Ureter (tissue), 1 donor: ENCODE measurements at places on chromosomes 2 and 18. TPM values are rescaled to one million over a fixed set of nuclear protein-coding genes. Genes with fewer than 3 reads are reported as not detected.

- DNase-seq, result no peak
Measured at GRCh38 chr2:145431181-145431951, 911.4 kb upstream of the ZEB2 start.

VWC2L gene
- total RNA-seq, result not detected

RFX8 gene
- not detected for total RNA-seq

- no peak for DNase-seq
Measured at GRCh38 chr2:60832621-60833020, 48.8 kb upstream of the REL start.

DNA sequence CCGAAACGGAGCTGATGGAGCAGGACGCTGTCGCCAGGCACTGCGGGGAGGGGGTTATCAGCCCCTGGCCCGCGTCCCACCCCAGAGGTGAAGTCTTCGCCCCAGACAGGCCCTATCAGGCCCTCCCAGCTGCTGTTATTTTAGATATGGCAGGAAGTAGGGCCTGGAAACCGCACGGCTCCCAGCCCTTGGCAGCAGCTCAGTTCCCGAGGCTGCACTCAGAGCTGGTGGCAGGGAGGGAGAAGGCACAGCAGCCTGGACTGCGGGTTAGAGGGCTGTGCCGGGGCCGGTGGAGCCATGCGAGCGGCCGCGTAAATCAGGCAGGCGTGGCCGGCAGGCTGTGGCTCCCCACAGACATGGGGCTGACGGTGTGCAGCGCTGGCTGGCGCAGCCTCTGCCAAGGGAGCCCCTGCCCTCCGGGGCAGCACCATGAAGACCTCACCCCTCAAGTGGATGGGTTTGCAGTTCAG, 111.4 kb downstream of the NFATC1 start:
- DNase-seq, result no peak

ZNF521 gene
- 11.6 TPM for total RNA-seq

- no peak for DNase-seq
Measured at GRCh38 chr18:70499218-70499691, 210.4 kb downstream of the SOCS6 start.

DNA sequence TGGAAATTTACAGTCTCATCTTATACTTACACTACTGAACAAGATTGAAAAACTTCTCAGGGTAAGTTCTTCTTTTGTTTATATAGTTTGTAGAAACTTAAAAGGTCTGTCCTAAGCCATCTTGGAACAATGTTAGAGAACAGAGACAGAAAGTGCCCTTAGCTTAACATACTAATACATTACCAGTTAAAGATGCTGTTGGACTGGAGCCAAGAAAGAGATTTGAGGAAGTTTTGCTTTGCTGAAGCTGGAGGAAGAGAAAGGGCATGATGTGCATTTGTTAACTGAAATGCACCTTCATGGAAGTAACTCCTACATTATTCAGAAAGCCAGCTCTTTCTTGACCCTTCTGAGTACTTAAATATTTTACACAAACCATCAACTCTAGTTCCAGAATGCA, 66.5 kb upstream of the TNFRSF11A start:
- no peak for DNase-seq
